Germinal center (tissue), 1 donor: ENCODE measurements at places on chromosomes 5 and 9.
A peak's percentile ranks its signal among the peaks of the same experiment; 100 is the strongest.

- DNase-seq, result no peak
Measured at GRCh38 chr9:137383784-137384756, 38.9 kb downstream of the EXD3 start.

DNA sequence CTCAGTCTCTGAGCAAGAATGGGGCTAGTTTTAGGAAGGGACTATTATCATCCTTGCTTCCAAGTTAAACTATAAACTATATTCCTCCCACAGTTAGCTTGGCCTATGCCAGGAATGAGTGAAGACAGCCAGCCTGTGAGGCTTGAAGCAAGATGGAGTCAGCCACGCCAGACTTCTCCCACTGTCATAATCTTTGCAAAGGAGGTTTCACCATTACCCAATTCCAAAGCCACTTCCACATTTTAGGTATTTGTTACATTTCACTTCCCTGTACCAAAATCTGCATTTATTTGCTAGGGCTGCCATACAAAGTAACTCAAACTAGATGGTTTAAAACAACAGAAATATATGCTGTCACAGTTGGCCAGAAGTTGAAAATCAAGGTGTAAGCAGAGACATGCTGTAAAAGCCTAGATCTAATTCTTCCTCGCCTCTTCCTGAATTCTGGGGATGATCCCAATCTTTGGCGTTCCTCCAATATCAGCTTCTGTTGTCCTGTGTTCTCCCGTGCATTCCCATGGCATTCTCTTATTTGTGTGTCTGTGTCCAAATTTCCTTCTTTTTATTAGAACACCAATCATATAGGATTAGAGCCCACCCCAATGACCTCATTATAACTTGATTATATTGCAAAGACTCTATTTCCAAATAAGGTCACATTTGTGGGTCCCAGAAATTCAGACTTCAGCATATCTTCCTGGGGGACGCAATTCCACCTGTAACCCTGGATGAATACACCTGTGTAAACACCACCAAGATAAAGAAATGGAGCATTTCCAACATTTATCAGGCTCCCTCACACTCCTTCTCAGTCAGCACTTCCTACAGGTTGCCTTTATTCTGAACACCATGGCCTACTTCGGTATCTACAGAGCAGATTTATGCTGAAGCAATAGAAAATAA lies 126.8 kb downstream of the GCNT1 start:
- DNase-seq, result no peak

GRCh38 chr9:77903666-77904285 lies 127.8 kb downstream of the GNAQ start:
- no peak for DNase-seq

DNA sequence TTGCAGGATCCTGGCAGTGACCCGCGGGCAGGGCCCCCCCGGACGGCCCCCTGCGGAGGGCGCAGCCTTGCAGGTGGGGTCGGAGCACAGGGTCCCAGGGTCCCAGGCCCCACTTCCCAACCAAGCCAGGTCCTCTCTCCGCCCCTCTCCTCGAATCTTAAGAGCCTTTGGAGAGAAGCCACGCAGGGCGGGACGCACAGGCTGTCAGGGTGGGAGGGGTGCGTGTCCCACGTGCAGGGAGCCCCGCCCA lies 18.4 kb upstream of the EGFL7 start:
- DNase-seq, result no peak

GRCh38 chr5:132850066-132850465 lies 16.2 kb downstream of the GDF9 start:
- DNase-seq, result no peak

GRCh38 chr5:181224390-181225229 lies 1.5 kb downstream of the TRIM41 start:
- no peak for DNase-seq

DNA sequence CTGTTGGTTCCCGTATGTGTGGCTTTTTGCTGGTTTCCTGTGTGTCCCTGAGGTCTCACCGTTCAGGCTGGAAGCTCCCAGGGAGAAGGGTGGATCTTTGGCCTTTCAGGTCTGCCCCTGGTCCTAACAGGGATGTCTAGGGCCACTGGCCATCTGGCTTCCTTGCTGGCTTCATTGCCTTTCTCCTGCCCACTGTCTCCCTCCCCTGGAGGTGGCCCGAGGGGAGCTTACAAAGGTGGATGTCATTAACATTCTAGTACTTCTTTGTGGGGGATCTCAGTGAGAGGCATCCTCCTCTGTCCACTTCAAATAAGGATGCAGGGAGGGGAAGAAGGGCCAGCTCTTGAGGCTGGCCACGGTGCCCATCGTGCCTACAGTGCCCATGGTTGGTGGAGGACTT lies 35.2 kb downstream of the HMCN2 start:
- no peak for DNase-seq

DNA sequence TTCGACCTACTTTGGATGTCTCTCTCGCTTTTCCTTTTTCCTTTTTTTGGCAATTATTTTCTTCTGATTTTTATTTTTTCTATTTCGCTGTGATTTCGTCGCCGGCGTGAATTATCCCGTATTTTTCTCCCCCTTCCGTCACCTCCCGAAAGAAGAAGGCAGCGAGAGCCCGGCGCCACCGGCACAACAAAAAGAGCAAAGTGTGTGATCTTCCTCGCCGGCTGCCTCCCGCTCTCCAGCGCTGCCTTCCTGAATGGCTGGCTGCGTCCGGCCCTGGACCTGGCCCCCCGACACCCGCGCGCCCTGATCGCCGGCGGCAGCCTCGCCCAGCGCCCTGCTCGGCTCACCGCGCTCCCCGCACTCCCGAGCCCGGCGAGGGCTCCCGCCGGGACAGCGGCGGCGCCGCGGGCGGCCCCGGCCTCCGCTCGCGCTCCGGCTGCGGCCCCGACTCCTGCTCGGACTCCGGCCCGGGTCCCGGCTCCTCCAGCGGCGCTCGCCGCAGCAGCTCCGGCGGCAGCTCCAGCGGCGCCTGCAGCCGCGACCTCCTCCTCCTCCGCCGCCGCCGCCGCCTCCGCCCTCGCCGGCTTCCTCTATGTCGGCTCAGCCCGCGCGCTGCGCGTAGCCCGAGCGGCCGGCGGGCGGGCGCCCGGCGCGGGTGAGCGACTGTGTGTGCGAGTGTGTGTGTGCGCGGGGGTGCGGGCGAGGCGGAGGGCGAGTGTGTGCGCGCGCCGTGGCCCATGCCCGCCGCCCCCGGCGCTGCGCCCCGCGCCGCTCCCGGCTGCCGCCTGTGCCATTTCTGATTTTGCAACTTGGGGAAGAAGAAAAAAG lies 960 bp downstream of the NR2F1 start:
- no peak for DNase-seq

- DNase-seq, result no peak
Measured at GRCh38 chr5:140220698-140221064, 45.7 kb downstream of the CYSTM1 start.

- DNase-seq, result no peak
Measured at GRCh38 chr9:109311286-109311685, 9.6 kb downstream of the EPB41L4B start.

DNA sequence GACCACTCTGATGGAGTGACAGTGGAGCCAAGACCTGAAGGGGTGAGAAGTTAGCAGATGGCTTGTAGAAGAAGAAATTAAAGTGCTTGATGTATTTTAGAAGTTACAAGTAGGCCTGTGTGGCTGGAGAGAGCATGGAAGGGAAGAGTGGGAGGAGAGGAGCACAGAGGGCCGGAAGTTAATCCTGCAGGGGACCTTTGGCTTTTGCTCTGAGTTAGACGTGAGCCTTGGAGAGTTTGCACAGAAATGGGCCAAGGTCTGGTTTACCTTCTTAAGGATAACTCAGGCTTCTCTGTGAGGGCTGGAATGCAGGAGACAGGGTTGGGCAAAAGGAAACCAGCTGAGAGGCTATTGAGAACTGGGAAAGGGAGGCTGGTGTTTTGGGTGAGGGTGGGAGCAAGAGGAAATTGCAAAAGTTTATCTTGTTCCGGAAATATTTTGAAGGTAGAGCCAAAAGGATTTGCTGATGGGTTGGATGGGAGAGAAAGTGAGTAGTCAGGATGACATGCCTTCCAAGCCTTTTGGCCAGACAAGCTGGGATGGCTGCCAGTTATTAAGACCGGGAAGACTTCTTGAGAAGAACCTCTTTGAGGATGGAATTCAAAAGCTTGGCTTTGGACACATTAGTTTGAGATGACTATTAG lies 17.5 kb upstream of the F2RL1 start:
- DNase-seq, result no peak

- no peak for DNase-seq
Measured at GRCh38 chr9:71758785-71759184, 9.5 kb downstream of the CEMIP2 start.

GRCh38 chr5:149320791-149321330 lies 24.4 kb upstream of the GRPEL2 start:
- DNase-seq, result no peak

DNA sequence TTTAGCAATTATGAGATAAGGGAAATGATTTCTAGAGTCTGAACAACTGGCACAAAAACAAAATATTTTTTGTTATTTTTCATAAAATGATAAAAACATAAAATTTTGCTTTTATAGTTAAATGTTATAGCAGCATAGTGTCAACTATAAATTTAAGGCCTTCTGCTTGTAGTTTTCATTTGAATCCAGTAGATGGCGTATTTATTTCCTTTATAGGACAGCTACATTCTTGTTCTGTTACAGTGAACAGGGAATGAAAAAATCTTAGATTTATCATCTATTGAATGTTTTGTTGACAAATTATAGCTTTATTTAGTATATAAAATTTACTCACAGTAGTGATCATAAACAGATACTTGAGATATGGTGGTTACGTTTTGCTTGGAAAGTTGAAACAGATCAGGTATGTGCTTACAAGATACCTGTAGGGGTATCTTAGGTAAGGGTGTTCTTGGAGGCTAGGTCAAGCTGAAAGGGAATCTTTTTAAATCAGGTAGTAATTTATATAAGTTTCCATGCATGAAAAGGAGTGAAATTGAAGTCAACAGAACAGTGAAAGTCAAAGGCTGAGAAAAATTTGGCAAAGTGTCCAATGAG lies 239.3 kb upstream of the GRIN3A start:
- no peak for DNase-seq

DNA sequence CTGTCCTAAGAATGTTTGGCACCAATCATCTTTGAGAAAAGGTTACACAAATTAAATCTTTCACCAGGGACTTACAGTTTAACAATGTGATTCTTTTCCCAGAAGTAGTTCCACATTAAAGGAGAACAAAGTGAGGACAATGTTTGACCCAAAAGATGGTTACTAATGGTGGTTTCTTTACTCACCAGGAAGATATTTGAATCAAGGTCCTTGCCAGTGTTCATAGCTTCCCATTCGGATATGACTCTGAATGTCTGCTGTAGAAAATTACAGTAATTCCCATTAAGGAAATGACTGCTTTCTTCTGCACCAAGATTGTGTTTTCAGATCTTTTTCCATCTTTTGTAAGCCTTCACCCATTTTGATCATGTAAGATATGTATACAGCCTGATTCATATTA lies 114.6 kb upstream of the ADAMTSL1 start:
- no peak for DNase-seq

DNA sequence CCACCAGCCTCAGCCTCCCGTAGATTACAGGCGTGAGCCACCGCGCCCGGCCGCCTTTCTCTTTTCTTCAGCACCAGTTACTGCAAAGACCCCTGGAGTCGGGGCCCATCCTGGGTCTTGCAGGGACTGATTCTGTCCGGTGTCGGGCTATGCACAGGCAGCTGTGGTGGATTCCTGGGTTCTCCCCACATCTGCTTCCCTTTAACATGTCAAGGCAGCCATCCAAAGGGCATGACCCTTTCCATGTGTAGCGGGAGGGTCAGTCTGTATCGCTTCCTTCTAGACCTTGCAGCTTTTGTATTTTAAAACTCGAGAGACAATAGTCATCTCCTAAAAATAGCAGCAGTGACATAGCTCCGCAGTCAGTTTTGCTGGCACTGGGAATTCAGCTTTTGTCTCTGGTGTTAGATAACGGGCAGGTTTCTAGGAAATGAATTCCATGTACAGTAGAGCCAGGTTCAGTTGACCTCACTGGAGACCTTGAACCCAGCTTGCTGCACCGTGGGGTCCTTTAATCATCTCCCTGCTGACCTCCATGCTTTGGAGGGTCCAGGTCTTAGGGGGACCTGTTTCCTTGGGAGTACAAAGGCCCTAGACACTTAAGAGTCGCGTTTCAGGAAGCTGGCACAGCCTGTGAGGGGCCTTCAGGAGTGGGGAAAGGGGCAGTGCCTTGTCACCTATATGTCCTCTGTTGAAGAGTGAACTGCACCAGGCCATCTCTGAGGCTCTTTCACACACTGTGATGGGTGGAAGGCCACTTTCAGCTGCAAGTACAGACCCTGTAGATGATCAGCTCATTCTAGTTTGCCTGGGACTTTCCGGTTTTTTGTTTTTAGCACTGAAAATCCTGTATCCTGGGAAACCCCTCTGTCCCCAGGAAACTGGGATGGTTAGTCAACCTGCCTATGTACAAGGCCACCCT lies 13.8 kb downstream of the ANKRD33B start:
- DNase-seq, result no peak

GRCh38 chr5:56686337-56687195 lies 128.8 kb upstream of the MAP3K1 start:
- DNase-seq, result peak; percentile 47

DNA sequence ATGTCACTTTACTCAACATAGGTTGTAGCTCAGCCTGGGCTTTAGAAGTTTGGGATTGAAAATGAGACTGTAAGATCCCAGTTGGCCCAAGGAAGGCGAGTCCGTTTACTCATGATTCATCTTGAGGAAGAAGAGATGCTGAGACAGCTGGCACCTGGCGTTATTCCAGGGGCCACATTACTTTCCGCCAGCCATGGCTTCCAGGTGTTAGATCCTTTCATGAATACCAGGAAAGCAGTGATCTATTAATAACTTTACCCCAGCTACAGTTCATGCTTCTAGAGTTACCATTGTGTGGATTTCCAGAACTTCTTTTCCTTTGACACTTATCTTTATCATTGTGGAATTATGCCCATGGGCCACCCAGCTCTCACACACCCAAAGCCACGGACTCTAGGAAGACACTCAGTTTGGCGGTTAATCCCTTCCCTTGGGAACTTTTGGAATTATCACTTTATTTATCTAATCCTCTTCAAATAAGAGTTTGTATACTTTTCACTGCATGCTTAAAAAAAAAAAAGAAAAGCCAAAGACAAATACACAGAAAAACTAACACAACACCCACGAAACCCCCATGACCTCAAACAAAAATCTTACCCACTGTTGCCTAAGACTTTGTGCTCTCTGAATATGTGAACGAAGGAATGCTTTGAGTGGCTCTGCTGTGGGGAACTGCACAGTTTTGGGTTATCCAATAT lies 26.9 kb downstream of the RAI14 start:
- DNase-seq, result no peak

DNA sequence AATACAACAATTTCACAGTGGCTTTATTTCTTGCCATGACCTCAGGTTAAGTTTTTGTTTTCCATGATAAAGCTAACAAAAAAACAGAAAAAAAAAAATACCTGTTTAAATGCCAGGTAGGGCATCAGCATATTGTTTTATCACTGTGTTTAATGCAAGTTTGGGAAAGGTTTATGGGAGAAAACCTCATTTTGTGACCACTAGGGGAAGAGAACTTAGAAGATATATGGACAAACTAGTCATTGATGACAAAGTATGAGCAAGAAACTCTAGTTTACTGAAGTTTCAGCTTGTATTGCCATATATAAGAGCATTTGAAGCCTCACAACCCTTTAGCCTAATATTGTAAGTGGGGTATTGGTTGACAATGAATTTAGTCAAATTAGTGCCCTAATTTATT lies 1431.4 kb upstream of the CDH18 start:
- DNase-seq, result no peak
